ENCODE measurements at places on chromosomes 2 and 18.

DNA sequence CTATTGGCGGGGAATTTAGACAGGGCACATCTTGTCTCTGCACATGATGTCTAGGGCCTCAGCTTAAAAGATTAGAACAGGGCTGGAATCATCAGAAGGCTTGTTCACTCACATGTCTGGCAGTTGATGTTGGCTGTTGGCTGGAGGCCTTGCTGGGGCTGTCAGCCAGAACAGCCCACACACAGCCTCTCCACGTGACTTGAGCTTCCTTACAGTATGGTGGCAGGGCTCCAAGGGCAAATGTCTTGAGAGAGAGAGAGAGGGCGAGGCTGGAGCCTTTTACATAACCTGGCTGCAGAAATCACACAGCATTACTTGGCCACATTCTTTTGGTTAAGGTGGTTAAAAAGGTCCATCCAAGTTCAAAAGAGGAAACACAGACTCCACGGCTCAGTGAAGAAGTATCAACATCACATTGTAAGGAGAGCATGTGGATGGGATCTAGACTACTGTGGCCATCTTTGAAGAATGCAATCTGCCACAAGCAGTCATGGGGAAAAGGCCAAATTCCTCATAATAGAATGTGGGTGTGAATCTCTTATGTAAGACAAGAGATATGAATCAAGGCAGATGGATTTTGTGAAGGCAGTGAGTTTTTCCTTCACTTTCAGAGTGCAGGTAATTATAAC is 30.4 kb downstream of the SRSF7 start:
- DNase-seq = no peak

DNA sequence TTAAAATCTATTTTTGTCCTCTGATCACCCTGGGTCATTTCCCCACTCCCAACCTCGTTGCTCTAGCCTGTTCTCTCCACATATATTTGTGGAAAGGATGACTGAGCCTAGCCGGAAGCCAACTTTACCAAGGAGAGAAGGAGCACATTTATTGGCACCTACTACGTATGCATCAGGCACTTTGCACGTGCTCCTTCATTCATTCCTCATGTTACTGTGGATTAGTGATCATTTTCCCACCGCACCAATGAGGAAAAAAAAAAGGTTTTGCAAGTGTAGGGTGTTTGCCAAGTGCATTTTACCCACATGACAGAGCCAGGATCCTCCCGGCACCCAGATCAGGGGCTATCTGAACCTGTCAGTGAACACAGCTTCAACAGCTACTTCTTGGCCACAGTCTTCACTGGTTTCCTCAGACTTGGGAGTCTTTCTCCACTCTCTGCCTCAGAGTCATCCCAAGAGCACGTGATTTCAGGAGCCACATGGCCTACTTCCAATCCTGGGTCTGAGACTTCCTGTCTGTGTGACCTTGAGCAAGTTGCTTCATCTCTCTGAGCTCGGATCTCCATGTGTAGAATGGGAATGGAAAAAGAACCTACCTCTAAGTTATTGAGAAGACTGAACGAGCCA is 1.9 kb upstream of the C1QL2 start:
- no peak for DNase-seq

GRCh38 chr18:2882201-2882600 is 35.4 kb downstream of the EMILIN2 start:
- DNase-seq = no peak

GRCh38 chr2:178109813-178110212 is 2.4 kb upstream of the RBM45 start:
- peak; percentile 74 for DNase-seq

DNA sequence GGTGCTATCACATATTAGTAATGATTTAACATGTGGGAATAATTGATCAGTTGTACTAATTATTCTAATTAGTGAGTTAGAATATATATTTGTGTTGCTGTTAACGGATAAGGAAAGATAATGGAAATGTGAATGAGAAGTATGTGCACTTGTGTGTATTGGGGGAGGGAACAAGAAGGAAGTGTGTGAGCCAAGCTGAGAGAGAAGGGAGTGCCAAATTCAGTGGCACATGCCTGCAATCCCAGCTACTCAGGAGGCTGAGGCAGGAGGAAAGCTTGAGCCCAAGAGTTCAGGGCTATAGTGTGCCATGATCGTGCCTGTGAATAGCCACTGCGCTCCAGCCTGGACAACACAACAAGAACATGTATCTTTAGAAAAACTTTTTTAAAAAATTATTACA is 9.3 kb downstream of the BARD1 start:
- no peak for DNase-seq

DNA sequence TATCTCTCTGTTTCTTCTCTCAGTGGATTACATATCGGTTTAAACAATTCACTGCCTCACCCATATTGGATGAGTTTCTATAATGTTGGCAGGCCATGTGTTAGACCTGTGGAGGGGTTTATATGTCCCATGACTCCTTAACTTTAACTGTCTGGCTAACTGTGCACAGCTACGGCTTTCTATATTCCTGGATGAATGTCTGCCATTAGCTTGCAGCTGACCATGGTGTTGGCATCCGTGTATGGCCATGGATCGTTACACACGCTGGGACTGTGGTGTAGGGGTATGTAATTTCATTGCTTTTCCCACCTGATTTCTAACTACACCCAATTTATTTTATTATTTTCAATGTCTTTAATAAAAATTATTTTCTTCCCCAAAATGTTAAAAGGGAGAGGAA is 3.3 kb upstream of the TANC1 start:
- no peak for DNase-seq
